ENCODE measurements at places on chromosomes 13 and 19.

DNA sequence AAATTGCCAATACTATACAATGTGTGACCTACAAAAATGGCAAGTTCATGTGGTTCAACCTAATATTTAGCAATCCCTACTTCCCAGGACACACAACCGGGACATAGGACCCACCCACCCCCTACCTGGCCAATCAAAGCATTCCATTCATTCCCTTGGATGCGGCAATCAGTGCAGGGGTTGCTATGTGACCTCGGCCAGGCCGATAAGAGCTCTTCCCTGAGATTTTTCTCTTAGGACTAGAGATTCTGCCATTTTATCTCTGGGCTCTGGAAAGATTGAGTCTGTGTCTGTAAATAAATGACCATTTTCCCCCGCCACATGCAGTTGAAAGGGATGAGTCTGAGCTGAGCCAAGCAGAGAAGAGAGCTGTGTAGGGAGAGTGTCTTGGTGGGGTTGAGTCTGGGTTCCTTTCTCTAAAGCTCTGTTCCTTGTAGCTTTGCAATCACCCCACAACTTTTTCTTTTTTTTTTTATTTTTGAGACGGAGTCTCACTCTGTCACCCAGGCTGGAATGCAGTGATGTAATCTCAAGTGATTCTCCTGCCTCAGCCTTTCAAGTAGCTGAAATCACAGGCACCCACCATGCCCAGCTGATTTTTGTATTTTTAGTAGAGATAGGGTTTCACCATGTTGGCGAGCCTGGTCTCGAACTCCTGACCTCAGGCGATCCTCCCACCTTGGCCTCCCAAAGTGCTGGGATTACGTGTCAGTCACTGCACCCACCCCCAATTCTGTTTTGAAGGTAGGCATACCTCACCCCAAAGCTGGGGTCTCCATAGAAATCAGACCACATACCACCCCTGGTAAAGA lies 7.4 kb downstream of the IFNL1 start:
- DNase-seq, result no peak

DNA sequence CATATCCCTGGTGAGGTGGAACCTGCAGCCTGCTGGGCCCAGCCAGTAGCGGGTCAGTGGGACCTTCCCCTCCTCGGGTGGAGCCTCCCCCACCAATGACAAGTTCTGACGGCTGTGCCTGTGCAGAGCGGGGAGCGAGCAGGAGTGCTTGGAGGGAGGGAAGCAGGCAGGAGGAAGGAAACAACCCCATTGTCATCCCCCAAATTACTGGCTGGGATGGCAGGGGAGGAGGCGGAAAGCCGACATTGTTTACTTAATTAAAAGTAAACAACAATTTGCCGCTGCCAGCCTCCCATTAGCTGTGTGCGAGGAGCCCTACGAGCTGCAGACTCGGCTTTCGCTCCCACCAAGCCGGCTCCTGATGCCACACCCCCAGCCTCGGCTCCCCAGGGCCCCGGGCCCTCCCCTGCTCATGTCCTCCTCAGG lies 45.5 kb downstream of the LYL1 start:
- DNase-seq, result no peak

DNA sequence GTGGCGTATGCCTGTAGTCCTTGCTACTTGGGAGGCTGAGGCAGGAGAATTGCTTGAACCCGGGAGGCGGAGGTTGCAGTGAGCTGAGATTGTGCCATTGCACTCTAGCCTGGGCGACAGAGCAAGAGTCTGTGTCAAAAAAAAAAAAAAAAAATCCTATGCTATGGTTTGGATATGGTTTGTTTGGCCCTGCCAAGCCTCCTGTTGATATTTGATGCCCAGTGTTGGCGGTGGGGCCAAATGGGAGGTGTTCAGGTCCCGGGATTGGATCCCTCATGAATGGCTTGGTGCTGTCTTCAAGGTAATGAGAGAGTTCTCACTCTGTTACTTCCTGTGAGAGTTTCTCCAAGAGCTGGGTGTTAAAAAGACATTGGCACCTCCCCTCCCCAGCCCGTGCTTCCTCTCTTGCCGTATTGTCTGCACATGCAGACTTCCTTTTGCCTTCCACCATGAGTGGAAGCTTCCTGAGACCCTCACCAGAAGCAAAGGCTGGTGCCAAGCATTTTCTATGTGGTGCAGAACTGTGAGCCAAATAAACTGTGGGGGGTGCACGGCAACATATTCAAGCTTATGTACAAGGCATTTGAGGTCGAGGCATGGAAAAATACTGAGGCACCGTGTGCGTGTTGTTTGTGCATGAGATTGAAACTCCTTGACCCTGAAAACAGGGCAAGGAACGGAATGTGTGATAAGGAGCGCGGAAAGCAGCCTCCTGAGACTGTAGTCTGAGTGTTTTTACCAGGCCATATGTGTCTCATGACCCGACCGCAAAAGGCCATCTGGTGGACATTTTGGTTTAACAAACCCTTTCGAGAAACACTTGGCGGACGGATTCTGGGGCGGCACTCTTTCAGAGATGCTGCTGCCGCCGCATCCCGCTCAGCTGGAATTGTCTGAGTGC lies 7.3 kb downstream of the SIGLEC9 start:
- no peak for DNase-seq

DNA sequence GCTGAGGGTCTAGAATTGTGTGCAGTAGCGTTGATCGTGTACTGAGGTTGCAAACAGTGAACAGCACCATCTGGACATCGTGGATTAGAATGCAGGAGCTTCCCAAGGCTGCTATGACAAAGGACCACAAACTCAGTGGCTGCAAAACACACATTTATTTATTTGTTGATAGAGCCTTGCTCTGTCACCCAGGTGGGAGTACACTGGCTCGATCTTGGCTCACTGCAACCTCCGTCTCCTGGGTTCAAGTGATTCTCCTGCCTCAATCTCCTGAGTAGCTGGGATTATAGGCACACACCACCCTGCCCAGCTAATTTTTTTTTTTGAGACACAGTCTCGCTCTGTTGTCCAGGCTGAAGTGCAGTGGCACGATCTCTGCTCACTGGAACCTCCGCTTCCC lies 2.3 kb upstream of the UHRF1 start:
- no peak for DNase-seq

GRCh38 chr19:56949626-56950025 lies 109.1 kb upstream of the PEG3 start:
- no peak for DNase-seq
